Left ventricle myocardium inferior (tissue), 1 donor: ENCODE measurements at places on chromosomes 13 and 19.

- no peak for DNase-seq
Measured at GRCh38 chr13:80952158-80952557, 611.2 kb upstream of the SPRY2 start.

DNA sequence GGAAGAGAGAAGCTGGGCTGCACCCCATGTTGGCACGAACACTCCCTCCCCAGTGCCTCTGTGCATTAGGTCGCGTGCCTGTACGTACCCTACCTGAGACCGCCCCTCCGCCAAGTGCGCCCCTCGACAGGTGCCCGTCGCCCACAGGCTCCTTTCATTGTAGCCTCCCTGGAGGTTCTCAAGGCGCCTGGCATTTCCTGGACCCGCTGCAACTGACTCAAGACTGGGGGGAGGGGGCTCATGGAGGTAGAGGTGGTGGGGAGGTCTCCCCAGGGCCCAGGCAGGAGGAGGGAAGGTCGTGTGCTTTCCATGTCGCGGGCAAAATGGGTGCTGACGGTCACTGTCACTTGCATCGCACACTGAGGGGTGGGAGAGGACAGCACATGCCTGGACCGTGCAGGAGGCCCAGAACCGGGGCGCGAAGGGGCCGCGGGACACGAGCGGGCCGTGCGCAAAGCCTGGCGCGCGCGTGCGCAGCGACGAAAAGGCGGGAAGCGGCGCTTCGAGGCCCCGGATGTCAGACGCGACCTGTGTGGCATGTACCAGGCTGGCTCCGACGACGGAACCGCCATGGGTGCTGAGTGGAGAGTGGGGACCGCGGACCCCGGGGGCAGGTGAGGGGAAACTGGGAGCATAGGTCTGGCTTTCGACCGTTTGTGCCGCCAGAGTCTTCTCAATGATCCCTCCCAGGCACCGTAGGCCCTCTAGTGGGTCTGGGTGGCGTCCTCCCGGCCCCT is 16.5 kb downstream of the NFIX start:
- no peak for DNase-seq

- DNase-seq = no peak
Measured at GRCh38 chr13:47175172-47175866, 278.5 kb upstream of the HTR2A start.

GRCh38 chr19:29318581-29318980 is 105.6 kb upstream of the UQCRFS1 start:
- DNase-seq = no peak

DNA sequence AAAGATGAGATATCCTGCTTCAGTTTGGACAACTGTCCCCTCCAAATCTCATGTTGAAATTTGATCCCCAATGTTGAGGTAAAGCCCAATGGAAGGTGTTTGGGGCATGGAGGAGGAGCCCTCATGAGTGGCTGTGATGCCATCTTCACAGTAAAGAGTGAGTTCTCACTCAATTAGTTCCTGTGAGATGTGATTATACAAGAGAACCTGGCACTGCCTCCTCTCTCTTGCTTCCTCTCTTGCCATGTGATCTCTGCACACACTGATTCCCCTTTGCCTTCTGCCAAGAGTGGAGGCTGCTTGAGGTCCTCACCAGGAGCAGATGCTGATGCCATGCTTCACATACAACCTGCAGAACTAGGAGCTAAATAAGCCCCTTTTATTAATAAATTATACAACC is 86.9 kb downstream of the HSPH1 start:
- DNase-seq = no peak
